ENCODE measurements at places on chromosomes 2 and 18.

GRCh38 chr2:167240671-167241070, 352.4 kb downstream of the XIRP2 start:
- DNase-seq, result no peak

- DNase-seq, result no peak
These were observed 3.4 kb downstream of the RPS27A start for GRCh38 chr2:55235724-55236538.

GRCh38 chr2:100983684-100984310, 18.3 kb upstream of the RPL31 start:
- DNase-seq, result no peak

- no peak for DNase-seq
These were observed 61.9 kb upstream of the PSMD14 start for GRCh38 chr2:161246281-161246680.

GRCh38 chr2:162968306-162968705, 129.7 kb upstream of the KCNH7 start:
- no peak for DNase-seq

- DNase-seq, result peak; percentile 79
These were observed 42.1 kb upstream of the LAPTM4A start for GRCh38 chr2:20093263-20094141.

All from fibroblast of skin of back (primary cell).